ENCODE measurements at places on chromosomes 2 and 18. TPM values are rescaled to one million over a fixed set of nuclear protein-coding genes. Genes with fewer than 3 reads are reported as not detected.

- H3K27me3 ChIP-seq = no peaks in the 10 kb centered on the region
- no peak for DNase-seq
- H3K36me3 ChIP-seq = peaks cover 1% of the 10 kb centered on the region
- H3K4me3 ChIP-seq = no peak overlapping the region
- H3K4me1 ChIP-seq = no peaks in the 10 kb centered on the region
These were observed 75.9 kb downstream of the DNMT3A start for GRCh38 chr2:25265802-25266201.

DNA sequence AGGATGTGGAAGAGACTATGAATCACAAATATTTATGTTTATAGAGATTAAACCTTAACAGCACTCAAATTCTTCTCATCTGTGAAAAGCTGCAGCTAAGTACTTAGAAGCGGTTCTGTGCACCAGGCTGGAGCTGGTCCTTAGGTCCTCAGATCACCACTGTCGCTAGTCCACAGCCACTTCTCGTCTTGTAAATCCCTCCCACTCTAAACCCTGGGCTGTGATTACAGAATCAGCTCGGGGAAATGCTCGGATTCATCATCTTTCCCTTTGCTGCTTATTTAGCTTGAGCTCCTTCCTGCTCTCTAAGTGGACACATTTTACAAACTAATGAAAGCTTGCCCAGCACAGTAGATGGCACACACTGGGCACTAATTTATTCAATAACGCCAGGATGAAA is 61.7 kb downstream of the RNF152 start:
- H3K36me3 ChIP-seq = no peaks in the 10 kb centered on the region
- no peaks in the 10 kb centered on the region for H3K27me3 ChIP-seq
- no peaks in the 10 kb centered on the region for H3K4me1 ChIP-seq
- DNase-seq = no peak
- no peak overlapping the region for H3K27ac ChIP-seq

DNA sequence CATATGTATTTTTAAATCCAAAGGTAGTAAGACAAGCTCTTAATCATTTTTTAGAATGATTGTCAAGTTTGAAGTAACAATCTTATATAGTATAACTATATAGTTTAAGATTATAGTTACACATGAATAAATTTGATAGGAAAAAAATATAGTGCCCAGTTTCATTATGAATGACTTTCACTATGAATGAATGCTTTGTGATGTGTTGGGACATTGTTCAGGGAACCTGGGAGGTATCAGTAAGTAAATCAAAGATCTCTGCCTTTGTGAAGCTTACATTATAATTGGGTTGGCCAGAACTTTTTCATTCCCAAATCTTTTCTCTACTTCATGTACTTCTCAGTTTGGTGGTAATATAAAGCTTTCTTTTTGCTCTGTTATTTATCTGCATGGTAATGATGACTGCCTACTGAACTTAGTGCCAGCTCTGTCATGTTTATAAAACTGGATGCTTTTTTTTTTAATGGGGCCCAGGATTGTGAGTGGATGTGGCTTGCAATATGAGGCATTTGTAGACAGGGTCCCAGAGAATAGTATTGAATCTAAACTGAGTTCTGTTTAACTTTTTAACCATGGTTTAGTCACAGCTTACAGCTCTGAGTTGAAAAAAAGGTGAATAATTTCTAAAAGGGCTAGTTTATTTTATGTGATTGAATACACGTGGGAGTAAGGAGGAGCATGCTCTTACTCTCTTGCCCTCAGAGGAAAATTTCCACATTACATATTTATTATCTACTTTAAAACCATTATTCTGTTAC is 23.3 kb downstream of the GLS start:
- no peaks in the 10 kb centered on the region for H3K36me3 ChIP-seq
- H3K27ac ChIP-seq = no peak overlapping the region
- H3K4me1 ChIP-seq = no peaks in the 10 kb centered on the region
- no peaks in the 10 kb centered on the region for H3K27me3 ChIP-seq

DNA sequence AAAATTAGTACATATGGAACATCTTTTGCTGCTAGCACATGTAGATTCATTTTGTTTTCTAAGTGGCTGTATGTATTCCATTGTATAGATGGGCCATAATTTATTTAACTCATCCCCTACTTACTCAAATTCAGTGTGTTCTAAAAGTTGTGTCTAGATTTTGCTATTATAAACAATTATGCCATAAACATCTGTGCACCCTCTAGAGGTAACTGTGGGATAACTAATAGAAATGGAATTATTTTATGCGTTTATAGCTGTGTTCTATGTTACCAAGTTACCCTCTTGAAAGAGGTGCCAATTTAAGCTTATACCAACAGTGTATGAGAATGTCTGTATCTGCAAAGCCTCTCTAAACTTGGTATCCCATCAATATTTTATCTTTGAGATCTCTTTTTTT is 100.4 kb downstream of the MMADHC start:
- no peak overlapping the region for H3K27ac ChIP-seq
- H3K27me3 ChIP-seq = no peaks in the 10 kb centered on the region
- H3K4me1 ChIP-seq = no peaks in the 10 kb centered on the region
- no peak for DNase-seq
- no peak overlapping the region for H3K4me3 ChIP-seq

GRCh38 chr2:148876595-148877402 is 1.8 kb downstream of the KIF5C start:
- no peaks in the 10 kb centered on the region for H3K4me1 ChIP-seq
- no peak overlapping the region for H3K27ac ChIP-seq
- DNase-seq = no peak
- H3K27me3 ChIP-seq = peaks cover 10% of the 10 kb centered on the region
- 0 out of 2 replicates have a peak overlapping the region, but pooled peaks have one; percentile 27 for H3K4me3 ChIP-seq

DNA sequence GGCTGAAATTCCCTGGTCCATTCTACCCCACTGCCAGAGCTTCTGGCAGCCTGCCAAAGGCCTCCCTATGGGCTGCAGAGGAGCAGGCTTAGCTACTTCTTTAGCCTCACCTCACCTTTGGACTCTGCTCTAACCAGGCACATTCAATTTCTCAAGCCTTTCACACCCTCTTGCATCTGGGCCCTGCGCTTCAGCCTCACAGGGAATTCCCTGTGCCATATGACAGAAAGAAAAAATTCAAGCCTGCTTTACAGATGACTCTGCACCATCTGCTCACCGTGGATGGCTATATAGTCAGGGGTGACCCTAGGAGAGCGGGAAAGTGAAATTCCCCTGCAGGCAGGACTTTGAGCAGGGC is 62.5 kb downstream of the REEP1 start:
- H3K4me3 ChIP-seq = no peak overlapping the region
- H3K4me1 ChIP-seq = peaks cover 28% of the 10 kb centered on the region
- no peaks in the 10 kb centered on the region for H3K27me3 ChIP-seq

- no peaks in the 10 kb centered on the region for H3K27me3 ChIP-seq
- H3K4me3 ChIP-seq = no peak overlapping the region
- H3K36me3 ChIP-seq = no peaks in the 10 kb centered on the region
- H3K27ac ChIP-seq = peak overlapping the region; percentile 62
These were observed 237.4 kb upstream of the VRK2 start for GRCh38 chr2:57809230-57809629.

- H3K27me3 ChIP-seq = no peaks in the 10 kb centered on the region
- H3K4me1 ChIP-seq = no peaks in the 10 kb centered on the region
- no peak overlapping the region for H3K27ac ChIP-seq
- no peaks in the 10 kb centered on the region for H3K36me3 ChIP-seq
- DNase-seq = no peak
These were observed 1.6 kb downstream of the SPRED2 start for GRCh38 chr2:65430603-65431420.

DNA sequence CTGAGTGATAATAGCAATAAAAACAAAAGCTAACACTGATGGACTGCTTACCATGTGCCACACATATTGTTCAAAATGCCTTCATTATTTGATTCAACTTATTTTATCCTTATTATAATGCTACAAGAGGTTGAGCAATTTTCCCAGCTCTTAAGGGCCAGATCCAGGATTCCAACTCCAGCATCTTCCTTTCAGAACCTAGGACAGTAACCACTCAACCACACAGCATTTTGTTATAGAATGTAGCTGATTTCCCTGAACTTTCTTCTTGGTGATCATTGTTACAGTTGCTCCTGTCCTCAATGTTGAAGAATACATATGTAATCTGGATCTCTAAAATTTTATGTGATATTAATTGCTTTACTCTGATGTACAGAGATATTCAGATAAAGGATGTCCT is 341.7 kb downstream of the PIK3C3 start:
- no peak overlapping the region for H3K4me3 ChIP-seq
- H3K4me1 ChIP-seq = no peaks in the 10 kb centered on the region
- H3K36me3 ChIP-seq = no peaks in the 10 kb centered on the region
- no peaks in the 10 kb centered on the region for H3K27me3 ChIP-seq

DNA sequence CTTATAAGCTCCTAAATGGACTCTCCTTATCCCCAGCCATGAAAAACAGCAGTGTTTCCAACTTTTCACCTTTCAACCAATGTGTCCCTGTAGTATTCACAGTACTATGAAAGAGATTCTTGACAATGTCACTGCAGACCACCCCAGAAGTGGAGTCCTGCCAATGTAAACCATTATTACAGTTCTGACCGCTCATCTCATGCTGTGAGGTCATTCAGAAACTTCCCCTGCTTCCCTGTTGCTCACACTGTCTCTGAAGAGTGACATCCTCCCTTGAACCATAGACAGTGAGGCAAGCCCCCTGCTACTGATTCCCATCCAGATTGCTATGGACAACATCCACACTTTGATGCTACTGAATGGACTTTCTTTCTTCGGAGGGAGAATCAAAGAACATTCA is 1523.7 kb upstream of the ACVR2A start:
- no peak for DNase-seq
- H3K4me1 ChIP-seq = no peaks in the 10 kb centered on the region
- no peak overlapping the region for H3K27ac ChIP-seq
- H3K27me3 ChIP-seq = no peaks in the 10 kb centered on the region

DNA sequence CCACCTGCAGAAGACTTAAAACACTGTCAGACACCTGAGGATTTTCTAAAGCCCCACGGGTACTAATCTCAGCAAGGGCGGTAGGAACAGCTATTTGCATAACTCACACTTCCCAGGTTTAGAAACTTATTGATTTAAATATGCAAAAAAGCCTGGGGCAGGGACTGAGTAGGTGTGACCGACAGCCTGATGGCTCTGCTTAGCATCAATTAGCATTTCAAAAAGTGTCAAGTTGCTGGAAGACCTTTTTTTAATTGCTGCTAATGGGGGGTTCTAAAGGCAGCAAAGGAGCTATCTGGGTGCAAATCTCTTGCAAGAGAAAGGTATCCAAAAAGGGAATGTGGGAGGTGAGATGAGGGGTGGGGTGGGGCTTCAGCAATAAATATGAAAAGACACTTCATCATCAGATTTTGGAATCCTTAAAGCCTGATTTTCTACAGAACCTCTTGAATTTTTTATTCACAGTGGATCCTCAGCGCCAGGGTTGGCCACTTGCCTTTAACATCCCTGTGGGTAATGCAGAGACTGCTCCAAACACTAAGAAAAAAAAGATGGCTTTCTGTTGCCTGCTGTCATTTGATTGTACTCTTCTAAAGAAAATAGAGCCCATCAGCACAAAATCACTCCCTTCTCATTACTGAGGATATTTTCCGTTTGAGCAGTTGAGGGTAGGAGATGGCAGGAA is 121.1 kb upstream of the RMP24 start:
- H3K4me1 ChIP-seq = no peaks in the 10 kb centered on the region
- H3K27me3 ChIP-seq = no peaks in the 10 kb centered on the region
- H3K4me3 ChIP-seq = no peak overlapping the region
- no peak overlapping the region for H3K27ac ChIP-seq
- H3K36me3 ChIP-seq = no peaks in the 10 kb centered on the region

GRCh38 chr2:34241905-34242762 is 643.0 kb upstream of the FAM98A start:
- no peak overlapping the region for H3K27ac ChIP-seq
- no peaks in the 10 kb centered on the region for H3K4me1 ChIP-seq
- no peaks in the 10 kb centered on the region for H3K36me3 ChIP-seq
- DNase-seq = no peak
- no peak overlapping the region for H3K4me3 ChIP-seq

DNA sequence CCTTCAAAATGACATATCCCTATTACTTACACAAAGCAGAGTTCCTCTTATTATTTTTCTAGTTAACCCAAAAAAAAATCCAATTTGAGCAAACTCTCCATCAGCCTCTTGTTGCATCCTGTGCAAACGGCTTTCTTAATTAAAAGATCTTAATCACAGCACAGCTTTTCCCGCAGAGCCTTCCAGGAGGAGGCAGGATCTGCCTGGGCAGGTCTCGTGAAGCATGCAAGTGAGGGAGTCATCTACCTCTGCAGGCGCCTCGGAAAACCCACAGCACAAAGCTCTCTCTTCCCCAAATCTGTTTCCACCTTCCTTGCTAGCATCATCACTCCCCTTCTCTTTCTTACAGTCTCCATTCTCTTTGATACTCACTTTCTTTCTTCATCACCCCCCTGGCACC is 100.4 kb downstream of the EN1 start:
- no peak overlapping the region for H3K27ac ChIP-seq
- H3K27me3 ChIP-seq = no peaks in the 10 kb centered on the region
- H3K4me3 ChIP-seq = no peak overlapping the region
- DNase-seq = no peak

- H3K27ac ChIP-seq = no peak overlapping the region
- no peaks in the 10 kb centered on the region for H3K36me3 ChIP-seq
- no peaks in the 10 kb centered on the region for H3K27me3 ChIP-seq
- H3K4me3 ChIP-seq = no peak overlapping the region
These were observed 85.7 kb downstream of the COBLL1 start for GRCh38 chr2:164755952-164756351.

GRCh38 chr18:61854578-61855448 is 38.0 kb downstream of the RNF152 start:
- H3K27me3 ChIP-seq = no peaks in the 10 kb centered on the region
- H3K4me3 ChIP-seq = no peak overlapping the region
- H3K4me1 ChIP-seq = no peaks in the 10 kb centered on the region
- no peak overlapping the region for H3K27ac ChIP-seq
- no peaks in the 10 kb centered on the region for H3K36me3 ChIP-seq

- no peaks in the 10 kb centered on the region for H3K4me1 ChIP-seq
- no peaks in the 10 kb centered on the region for H3K36me3 ChIP-seq
- H3K4me3 ChIP-seq = no peak overlapping the region
These were observed 52.5 kb downstream of the SATB2 start for GRCh38 chr2:199405241-199405640.

DNA sequence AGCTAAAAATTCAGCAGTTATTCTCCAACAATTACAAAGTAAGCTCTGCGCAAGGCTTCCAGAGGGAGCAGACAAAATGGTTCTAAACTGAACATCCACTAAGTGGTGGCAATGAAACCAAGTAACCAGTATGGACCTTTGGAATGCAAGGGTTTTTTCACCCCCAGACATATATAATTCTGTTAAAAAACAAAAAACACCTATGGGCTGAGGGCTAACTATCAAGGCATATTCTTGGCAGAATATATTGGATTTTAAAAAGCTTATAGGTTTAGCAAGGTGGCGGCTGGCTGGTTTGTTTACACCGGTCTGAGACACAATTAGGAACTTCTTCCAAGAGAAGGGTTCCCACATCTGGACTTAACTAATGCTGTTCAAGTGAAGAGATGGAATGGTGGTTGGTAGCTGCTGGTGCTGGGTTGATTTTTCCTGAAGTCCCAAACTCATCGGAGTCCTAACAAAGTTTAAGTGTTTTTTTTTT is 2.8 kb downstream of the ZFP36L2 start:
- H3K4me1 ChIP-seq = peaks cover 30% of the 10 kb centered on the region
- H3K27ac ChIP-seq = peak overlapping the region; percentile 97
- H3K4me3 ChIP-seq = peak overlapping the region; percentile 81
- no peak for DNase-seq
- no peaks in the 10 kb centered on the region for H3K36me3 ChIP-seq
- H3K27me3 ChIP-seq = no peaks in the 10 kb centered on the region

Gene KANSL1L
- total RNA-seq = 4.3 TPM

Gene C2orf68
- 31.5 TPM for total RNA-seq

Gene USP37
- 15.6 TPM for total RNA-seq

Gene TNFRSF11A
- total RNA-seq = 0.56 TPM

Gene ANKRD29
- 1.4 TPM for total RNA-seq

Gene CXCR1
- not detected for total RNA-seq

Gene VSNL1
- not detected for total RNA-seq

Gene DCC
- total RNA-seq = not detected

Gene SPAST
- total RNA-seq = 13.9 TPM

Gene LDLRAD4
- total RNA-seq = 12.8 TPM

Gene SERTAD2
- 27.8 TPM for total RNA-seq
